ENCODE measurements at places on chromosomes 6 and 20.

DNA sequence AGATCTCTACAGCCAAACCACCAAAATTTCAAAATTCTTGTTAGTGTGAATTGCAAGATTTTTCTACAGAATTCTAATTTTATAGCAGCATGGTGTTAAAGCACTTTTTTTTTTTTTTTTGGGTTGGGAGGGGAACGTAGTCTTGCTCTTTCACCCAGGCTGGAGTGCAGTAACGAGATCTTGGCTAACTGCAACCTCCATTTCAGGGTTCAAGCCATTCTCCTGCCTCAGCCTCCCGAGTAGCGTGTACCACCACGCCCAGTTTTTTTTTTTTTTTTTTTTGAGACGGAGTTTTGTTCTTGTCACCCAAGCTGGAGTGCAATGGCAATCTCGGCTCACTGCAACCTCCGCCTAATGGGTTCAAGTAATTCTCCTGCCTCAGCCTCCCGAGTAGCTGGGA is 11.5 kb downstream of the ARHGAP18 start:
- no peak for DNase-seq

DNA sequence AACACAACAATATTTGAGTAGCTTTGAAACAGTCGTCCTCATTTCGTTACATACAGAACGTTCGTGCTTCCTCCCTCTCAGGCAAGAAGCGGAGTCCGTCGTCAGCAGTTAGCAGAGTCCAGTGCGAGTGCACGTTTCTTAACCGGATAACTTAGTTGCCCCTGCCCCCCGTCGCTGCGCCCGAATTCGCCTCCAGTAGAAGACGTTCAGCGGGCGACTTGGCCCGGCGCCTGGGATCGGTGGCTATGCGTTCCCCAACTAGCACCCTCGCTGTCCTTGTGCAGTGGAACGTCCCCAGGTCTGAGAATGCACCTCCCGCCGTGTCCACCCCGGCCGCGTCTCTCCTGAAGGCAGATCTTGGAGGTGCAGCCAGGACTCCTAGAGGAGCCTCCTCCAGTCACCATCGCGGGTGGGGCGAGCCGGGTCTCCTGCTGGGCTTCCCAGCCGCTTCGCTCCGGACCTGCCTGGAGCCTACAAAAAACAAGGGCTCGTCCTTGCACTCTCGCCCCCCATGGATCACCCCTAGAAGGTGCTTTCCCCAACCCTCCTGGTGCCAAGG is 910 bp upstream of the PCSK2 start:
- DNase-seq, result peak; percentile 28

GRCh38 chr6:34158876-34159275 is 13.0 kb upstream of the GRM4 start:
- no peak for DNase-seq

DNA sequence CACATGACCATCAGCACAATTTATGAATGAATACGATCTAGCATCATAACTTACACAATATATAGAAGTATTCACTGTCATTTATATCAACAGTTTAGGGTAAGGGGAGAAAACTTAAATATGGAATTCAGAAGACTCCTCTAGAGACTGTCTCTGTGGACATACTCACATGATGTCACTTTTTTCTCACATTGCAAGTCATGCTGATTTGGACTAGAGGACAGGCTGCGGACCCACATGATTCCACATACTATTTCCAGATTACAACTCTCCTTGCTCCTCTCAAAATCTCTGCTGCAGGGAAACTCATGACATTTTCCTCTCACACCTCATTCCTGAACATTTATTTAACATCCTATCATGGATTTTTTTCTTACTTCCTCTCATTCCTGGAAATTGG is 13.4 kb downstream of the CRISP1 start:
- no peak for DNase-seq

GRCh38 chr6:158283304-158283980 is 28.8 kb upstream of the TULP4 start:
- peak; percentile 14 for DNase-seq

DNA sequence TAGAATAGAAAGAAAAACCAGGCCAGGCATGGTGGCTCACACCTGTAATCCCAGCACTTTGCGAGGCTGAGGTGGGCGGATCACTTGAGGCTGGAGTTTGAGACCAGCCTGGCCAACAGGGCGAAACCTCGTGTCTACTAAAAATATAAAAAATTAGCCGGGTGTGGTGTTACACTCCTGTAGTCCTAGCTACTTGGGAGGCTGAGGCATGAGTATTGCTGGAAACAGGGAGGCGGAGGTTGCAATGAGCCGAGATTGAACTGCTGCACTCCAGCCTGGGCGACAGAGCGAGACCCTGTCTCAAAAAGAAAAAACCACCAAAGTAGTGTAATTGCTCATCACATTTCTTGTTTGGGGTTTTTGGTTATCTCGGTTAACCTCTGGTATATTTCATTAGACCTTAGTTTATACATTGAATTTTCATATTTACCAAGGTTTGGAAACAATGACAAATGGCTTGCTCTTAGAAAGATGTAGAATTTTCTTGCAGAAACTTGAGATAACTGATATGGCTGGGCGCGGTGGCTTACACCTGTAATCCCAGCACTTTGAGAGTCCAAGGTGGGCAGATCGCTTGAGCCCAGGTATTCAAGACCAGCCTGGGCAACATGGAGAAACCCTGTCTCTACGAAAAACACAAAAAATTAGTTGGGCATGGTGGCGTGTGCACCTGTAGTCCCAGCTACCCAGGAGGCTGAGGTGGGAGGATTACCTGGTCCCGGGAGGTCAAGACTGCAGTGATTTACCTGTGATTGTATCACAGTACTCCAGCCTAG is 14.2 kb downstream of the ITCH start:
- no peak for DNase-seq

- DNase-seq, result no peak
These were observed 32.6 kb downstream of the NTSR1 start for GRCh38 chr20:62741191-62741691.

DNA sequence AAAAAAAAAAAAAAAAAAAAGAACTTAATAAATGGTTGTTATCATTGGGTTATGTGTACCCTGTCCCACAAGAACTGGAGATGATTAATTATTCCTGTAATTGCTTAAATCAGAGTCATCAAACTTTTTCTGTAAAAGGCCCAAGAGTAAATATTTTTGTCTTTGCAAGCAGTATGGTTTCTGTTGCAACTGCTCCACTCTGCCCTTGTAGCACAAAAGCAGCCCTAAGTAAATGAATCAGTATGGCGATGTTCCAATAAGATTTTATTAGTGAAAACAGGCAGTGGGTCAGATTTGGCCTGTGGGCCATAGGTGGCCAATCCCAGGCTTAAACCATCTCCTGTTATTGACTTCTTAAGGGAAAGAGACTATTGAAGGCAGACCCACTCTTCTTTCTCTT is 252.7 kb downstream of the TSHZ2 start:
- no peak for DNase-seq

- peak; percentile 68 for DNase-seq
These were observed 99.6 kb upstream of the COL21A1 start for GRCh38 chr6:56346958-56347357.

DNA sequence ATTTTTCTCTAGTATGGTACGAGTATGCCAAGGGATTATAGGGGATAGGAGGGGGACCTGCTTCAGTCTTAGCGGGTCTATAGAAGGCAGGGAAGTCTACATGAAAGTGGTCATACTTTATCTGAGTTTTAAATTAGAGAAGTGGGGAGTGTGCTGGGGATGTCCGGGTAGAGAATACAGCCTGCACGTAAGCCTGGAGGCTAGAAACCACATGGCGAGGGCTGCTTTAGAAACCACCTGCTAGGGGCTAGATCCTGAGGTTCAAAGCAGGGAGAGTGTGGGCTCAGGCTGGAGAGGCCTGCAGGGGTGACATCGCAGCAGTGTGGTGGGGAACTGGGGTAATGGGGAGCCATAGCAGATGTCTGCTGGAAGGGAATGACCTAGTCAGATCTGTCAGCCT is 85.2 kb downstream of the VEGFA start:
- DNase-seq, result no peak

DNA sequence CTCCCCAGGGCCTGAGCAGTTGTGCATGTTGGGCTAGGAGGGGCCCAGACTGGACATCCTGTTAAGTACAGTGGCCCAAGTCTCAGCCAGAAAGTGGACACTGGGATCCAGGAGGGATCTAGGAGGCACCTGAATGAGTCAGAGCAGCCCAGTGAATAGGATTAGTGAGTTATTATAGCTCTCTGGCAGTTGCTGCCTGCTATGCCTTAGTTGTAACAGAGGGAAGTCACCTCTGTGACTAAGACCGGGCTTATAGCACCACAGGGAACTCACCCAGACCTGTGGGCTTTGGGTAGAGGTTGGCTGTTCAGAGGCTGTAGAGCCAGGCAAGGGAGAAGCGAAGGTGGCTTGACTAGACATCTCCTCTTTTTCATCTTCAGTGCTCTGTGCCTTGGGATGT is 39.0 kb upstream of the AAR2 start:
- peak; percentile 84 for DNase-seq

- no peak for DNase-seq
These were observed 5.2 kb upstream of the MMS22L start for GRCh38 chr6:97288188-97288587.

GRCh38 chr20:48816282-48817205 is 11.3 kb downstream of the PREX1 start:
- DNase-seq, result no peak

GRCh38 chr6:105226598-105227294 is 46.9 kb upstream of the POPDC3 start:
- no peak for DNase-seq

DNA sequence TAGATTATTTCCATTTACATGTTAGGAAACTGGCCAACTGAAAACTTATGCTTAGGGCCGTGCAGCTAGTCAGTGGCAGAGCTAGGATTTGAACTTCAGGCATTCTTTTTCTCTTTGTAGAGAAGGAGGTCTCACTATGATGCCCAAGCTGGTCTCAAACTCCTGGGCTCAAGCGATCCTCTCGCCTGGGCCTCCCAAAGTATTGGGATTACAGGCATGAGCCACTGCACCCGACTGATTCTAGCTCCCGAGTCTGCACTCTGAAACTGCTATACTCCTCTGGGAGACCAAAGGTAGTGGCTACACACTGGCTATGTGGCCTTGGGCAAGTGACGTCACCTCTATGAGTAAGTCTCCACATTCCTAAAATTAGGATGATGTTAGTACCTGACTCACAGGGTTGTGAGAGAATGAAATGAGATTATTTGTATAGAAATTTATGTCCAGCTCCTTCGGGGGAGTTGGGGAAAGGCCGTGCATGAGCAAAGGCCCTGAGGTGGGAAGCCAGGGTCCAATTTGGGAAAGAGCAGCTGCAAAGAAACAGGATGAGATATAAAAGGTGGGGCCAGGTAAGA is 6.4 kb downstream of the PLTP start:
- DNase-seq, result peak; percentile 88

DNA sequence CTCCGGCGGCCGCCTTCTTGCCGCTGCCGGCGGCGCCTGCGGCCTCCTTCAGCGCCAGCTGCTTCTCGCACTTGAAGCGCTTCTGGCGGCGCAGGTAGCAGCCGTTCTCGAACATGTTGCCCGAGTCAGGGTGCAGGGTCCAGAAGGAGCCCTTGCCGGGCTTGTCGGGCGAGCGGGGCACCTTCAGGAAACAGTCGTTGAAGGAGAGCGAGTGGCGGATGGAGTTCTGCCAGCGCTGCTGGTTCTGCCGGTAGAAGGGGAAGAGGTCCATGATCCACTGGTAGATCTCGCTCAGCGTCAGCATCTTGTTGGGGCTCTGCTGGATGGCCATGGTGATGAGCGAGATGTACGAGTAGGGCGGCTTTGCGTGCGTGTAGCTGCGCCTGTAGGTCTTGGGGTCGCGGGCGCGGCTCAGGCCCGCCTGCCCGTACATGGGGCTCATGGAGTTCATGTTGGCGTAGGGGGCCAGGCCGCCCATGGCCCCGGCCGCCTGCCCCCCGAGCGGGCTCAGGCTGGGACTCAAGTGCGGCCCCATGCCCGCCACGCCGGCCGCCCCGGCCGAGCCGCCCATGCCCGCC is 1.9 kb downstream of the FOXA2 start:
- no peak for DNase-seq

- DNase-seq, result peak; percentile 73
These were observed 38.5 kb downstream of the PKIB start for GRCh38 chr6:122648726-122649125.

- peak; percentile 92 for DNase-seq
These were observed 54.2 kb downstream of the MRPL14 start for GRCh38 chr6:44072959-44073611.

GRCh38 chr6:81875782-81876293 is 123.4 kb upstream of the TENT5A start:
- peak; percentile 59 for DNase-seq

DNA sequence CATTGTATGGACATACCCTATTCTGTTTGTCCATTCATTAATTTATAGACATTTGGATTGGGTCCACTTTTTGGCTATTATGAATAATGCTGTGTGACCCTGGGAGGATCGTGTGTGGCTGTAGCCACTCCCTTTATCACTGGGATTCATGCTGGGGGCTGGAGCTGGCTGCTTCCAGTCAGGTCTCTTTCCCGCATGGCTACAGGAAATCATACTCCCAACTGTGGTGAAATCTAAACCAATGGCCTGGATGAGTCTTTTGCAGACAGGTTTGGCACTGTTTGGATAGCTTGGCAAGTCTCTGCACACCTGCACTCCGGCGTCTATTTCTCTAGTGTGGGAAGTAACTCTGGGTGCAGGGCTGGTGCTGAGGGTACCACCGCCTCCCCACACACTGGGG is 80.4 kb downstream of the RIN2 start:
- no peak for DNase-seq

GRCh38 chr6:111667931-111668330 is 62.3 kb upstream of the TRAF3IP2 start:
- DNase-seq, result no peak

DNA sequence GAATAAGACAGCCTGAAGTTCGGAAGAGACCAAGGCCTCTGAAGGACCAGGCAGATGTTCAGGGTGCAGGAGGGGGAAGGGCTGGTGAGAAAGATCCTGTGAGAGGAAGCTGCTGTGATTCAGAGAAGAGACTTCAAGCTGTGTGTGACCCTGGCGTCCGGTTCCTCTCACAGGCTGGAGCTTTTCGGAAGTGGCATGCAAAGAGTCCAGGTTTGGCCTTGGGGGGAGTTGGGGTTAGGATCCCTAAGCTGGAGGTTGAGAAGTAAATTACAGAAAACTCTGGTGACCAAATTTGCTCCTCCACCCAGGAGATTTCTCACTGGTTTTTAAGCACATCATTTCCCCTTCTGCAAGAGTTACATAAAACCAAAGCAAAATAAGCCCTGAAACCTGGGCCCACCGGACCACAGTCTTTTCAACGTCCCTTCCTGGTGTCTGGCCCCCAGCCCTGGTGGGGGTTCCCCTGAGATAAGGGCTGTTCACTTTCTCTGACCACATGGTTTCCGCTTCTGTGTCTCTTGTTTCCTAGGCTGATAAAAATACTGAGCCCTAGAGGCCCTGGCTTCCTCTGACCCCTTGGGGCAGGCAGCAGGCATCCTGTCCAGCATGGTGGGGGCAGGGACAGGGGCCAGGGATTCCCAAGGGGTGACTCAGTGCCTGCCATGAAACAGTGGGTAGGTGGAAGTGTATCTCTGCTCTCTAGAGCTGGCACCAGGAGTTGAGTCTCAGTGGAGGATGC is 12.0 kb upstream of the LTA start:
- DNase-seq, result peak; percentile 92

DNA sequence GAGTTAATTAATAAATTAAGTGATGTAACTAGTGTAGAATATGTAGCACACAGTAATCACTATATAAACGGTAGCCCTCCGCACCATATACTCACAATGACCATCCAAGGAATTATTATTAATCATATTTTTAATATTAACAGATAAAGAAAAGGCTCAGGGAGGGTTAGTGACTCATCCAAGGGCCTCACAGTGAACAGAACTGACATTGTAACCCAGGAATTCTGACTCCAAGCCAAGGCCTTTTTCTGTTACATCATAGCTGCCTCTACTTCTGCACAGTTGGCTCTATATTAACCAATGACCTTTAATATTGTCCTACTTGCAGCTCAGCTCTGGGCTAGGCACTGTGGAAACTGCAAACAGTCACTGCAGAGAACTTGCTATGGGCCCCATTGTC is 117.5 kb upstream of the SIRPG start:
- DNase-seq, result peak; percentile 70

Measured in kidney tubule cell (primary cell).